ENCODE measurements at places on chromosomes 1 and 21. TPM values are rescaled to one million over a fixed set of nuclear protein-coding genes. Genes with fewer than 3 reads are reported as not detected.

The COL6A1 gene
- total RNA-seq = 2.2 TPM

The PGLYRP3 gene
- total RNA-seq = not detected

The DIP2A gene
- total RNA-seq = 125 TPM

The TSPAN1 gene
- not detected for total RNA-seq

The S100A11 gene
- total RNA-seq = 80.2 TPM

The SLAMF1 gene
- 70.3 TPM for total RNA-seq

The HTR6 gene
- not detected for total RNA-seq

The KRTAP12-2 gene
- not detected for total RNA-seq

The AKT3 gene
- 84.2 TPM for total RNA-seq

The CSTB gene
- total RNA-seq = 24.5 TPM

The CA6 gene
- not detected for total RNA-seq

The VANGL1 gene
- 3.6 TPM for total RNA-seq

The IFFO2 gene
- total RNA-seq = 101 TPM

The GPR25 gene
- total RNA-seq = 1.2 TPM

DNA sequence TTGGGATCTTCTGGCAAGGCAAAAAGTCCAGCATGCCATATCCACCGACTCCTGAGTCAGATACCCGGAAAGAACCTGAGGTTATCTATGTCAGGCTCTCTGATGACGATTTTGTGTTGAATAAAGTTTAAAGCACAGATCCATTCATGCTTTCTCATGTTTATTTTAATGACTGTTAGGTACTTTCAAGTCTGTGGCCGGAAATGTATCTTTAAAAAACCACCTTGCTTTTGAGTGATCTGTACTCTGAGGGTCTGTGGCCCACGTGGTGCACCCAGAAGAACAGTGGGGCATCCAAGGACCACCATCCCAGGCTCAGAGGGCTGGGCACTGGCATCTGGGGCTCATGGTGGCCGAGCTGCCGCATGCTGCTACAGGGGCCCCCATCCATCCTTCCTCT is 30.1 kb upstream of the VASH2 start:
- no peaks in the 10 kb centered on the region for H3K36me3 ChIP-seq
- H3K4me1 ChIP-seq = no peaks in the 10 kb centered on the region
- H3K27me3 ChIP-seq = no peaks in the 10 kb centered on the region
- H3K4me3 ChIP-seq = no peak overlapping the region

GRCh38 chr1:204041803-204042505 is 31.0 kb upstream of the SOX13 start:
- no peaks in the 10 kb centered on the region for H3K36me3 ChIP-seq
- H3K4me3 ChIP-seq = no peak overlapping the region
- H3K27me3 ChIP-seq = no peaks in the 10 kb centered on the region
- H3K27ac ChIP-seq = no peak overlapping the region
- no peaks in the 10 kb centered on the region for H3K4me1 ChIP-seq
- DNase-seq = no peak

- no peaks in the 10 kb centered on the region for H3K27me3 ChIP-seq
- H3K36me3 ChIP-seq = no peaks in the 10 kb centered on the region
- H3K27ac ChIP-seq = no peak overlapping the region
These were observed 10.5 kb upstream of the RNPC3 start for GRCh38 chr1:103514920-103515503.

DNA sequence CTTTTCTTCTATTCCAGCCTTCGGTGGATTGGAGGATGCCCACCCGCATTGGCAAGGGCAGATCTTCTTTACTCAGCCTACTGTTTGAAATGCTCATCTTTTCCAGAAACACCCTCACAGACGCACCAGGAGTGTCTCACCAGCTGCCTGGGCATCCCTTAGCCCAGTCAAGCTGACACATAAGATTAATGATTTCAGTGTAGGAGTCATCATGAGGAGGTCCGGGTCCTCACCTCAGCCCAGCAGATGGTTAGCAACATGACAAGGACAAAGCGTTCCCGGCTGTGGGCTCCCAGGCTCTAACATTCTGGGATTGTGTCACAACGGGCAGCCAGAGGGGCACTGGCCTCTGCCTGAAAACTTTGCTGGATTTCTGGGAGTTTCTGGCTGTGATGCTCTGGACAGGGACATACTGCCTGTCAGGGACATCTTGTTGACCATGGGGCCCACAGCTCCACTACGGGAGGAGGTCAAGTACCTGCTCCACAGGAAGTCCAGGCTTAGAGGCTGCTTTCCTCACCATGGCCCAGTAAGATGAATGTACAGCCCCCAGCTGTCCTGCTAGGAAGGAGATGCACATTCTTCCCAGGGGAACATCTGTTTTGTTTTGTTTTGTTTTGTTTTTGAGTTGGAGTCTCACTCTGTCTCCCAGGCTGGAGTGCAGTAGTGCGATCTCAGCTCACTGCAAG is 204.0 kb upstream of the COA6 start:
- peaks cover 13% of the 10 kb centered on the region for H3K4me1 ChIP-seq
- no peaks in the 10 kb centered on the region for H3K27me3 ChIP-seq
- no peaks in the 10 kb centered on the region for H3K36me3 ChIP-seq

DNA sequence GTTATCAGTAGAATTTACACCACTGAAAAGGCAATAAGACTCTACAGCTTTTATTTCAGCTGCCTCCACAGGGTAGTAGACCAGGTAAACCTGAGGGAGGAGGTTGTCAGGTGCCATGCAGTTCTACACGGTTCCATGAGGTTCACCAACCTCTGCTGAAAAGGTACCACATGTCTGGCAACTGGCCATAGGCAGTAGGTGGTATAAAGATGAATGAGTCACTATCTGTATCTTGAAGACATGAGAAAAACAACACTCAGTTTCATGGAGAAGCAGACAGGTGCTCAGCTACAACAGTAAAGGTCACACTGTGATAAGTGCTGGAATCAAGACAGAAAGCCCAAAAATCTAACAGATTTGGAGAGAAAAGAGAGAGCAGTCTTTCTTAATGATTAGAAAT is 145.4 kb downstream of the PTGER3 start:
- no peak overlapping the region for H3K4me3 ChIP-seq
- no peaks in the 10 kb centered on the region for H3K4me1 ChIP-seq
- DNase-seq = no peak
- no peaks in the 10 kb centered on the region for H3K36me3 ChIP-seq
- H3K27ac ChIP-seq = no peak overlapping the region

DNA sequence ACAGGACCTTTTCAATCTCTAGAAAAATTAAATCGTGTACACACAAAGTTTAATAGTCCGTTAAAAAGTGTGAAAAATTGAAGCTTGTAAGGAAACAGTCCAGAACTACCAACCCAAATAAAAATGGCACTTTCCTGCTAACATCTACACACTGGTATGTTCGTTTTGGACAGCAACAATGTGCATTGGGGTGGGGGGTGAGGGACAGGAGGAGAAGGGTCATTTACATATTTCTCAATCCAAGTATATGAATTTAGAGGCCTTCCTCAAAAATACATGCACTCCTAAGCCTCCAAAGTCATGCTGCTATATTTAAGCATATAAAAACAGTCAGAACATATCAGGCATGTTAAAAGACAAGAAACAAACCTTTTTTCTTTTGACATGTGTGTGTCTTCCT is 2.5 kb downstream of the PPP1R15B start:
- peak overlapping the region; percentile 100 for H3K4me3 ChIP-seq
- DNase-seq = no peak
- H3K36me3 ChIP-seq = peaks cover 29% of the 10 kb centered on the region
- no peaks in the 10 kb centered on the region for H3K27me3 ChIP-seq

DNA sequence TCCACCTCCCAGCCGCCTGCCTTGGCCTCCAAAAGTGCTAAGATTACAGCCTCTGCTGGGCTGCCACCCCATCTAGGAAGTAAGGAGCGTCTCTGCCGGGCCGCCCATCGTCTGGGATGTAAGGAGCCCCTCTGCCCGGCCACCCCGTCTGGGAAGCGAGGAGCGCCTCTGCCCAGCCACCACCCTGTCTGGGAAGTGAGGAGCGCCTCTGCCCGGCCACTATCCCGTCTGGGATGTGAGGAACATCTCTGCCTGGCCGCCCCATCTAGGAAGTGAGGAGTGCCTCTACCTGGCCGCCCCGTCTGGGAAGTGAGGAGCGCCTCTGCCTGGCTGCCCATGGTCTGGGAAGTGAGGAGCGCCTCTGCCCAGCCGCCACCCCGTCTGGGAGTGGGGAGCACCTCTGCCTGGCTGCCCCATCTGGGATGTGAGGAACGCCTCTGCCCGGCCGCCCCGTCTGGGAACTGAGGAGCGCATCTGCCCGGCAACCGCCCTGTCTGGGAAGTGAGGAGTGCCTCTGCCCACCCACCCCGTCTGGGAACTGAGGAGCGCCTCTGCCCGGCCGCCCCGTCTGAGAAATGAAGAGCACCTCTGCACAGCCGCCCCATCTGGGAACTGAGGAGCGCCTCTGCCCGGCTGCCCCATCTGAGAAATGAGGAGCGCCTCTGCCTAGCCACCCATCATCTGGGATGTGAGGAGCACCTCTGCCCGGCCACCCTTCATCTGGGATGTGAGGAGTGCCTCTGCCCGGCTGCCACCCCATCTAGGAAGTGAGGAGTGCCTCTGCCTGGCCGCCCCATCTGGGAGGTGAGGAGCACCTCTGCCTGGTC is 137.8 kb upstream of the PALMD start:
- H3K27me3 ChIP-seq = peaks cover 2% of the 10 kb centered on the region
- H3K4me1 ChIP-seq = no peaks in the 10 kb centered on the region
- DNase-seq = no peak

DNA sequence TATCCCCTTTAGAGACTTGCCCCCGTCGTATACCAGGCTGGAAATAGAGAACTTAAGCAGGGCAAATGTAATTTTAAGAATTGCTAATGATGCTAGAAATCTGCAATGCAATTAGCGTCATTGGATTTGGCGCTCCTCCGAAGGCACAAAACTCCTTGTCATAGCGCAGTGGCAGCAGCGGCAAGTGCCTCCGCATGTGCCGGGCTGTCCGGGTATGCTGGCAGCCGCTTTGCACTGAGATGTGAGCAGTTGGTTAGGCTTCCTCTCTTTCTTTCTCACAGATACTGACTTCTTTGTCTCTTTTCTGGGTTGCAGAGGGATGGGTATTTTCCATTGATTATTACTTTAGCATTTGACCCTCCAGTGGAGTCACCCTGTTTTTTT is 193.4 kb upstream of the LMO4 start:
- DNase-seq = no peak
- peaks cover 11% of the 10 kb centered on the region for H3K4me1 ChIP-seq
- H3K4me3 ChIP-seq = no peak overlapping the region

- H3K36me3 ChIP-seq = peaks cover 7% of the 10 kb centered on the region
- no peak for DNase-seq
- H3K27ac ChIP-seq = peak overlapping the region; percentile 96
- peaks cover 56% of the 10 kb centered on the region for H3K4me1 ChIP-seq
These were observed 1.9 kb upstream of the PIGV start for GRCh38 chr1:26785611-26786436.

DNA sequence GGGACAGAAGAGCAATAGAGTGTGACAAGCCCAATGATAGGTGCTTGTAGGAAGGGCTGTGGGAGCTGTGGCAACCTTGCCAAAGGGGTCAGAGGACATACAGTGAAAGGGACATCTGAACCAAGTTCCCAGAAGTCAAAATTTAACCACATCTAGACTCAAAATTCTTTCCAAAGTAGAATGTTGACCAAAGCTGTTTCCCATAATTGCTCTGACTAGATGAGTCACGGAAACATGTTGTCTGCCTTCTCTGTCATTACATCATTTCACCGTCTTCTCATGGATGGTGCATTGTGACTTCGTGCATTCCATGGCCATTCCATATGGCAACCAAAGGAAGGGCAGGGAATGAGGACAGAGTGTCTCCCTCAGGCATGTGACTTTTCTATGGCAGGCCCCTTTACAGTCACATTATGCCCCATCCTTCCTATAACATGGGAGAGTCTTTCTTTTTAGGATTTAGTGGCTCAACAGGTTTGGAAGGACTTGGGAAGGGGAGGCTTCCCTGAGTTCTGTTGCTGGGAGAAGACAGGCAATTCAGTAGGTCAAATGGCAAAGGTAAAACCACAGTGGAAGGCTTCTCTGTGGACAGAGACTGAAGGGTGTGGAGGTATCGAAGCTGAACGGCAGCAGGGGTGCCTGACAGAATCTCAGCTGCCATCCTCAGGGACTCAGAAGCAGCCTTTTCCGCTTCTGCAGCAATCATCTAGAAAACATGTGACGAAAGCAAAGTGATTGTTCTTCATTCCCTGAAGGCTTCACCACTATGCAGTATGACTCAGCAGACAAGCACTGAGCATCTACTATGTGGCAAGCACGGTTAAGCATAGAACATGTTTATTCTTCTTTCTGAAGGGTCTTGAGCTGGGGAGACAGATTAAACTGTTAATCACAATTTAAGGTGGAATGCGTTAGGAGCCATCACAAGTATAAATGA is 24.7 kb downstream of the NPHS2 start:
- DNase-seq = no peak
- H3K27ac ChIP-seq = no peak overlapping the region
- H3K4me1 ChIP-seq = no peaks in the 10 kb centered on the region
- no peaks in the 10 kb centered on the region for H3K27me3 ChIP-seq
- no peaks in the 10 kb centered on the region for H3K36me3 ChIP-seq
- no peak overlapping the region for H3K4me3 ChIP-seq

- no peaks in the 10 kb centered on the region for H3K27me3 ChIP-seq
- H3K4me3 ChIP-seq = no peak overlapping the region
- H3K27ac ChIP-seq = no peak overlapping the region
- H3K36me3 ChIP-seq = no peaks in the 10 kb centered on the region
These were observed 103.3 kb downstream of the RNF220 start for GRCh38 chr1:44508397-44508745.

DNA sequence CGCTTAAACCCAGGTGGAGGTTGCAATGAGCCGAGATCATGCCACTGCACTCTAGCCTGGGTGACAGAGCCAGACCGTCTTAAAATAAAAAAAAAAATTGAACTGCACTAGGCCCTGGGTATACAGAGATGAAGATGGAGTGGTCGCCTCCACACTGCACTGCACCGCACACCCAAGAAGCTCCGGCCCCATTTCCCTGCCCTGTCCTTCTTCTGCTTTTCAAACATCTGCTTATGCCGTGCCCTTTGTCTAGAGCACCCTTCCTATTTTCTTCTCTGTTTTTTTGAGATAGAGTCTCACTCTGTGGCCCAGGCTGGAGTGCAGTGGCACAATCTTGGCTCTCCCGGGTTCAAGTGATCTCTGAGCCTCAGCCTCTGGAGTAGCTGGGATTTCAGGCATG is 17.4 kb downstream of the IQGAP3 start:
- no peak overlapping the region for H3K27ac ChIP-seq
- H3K27me3 ChIP-seq = no peaks in the 10 kb centered on the region

- no peak overlapping the region for H3K4me3 ChIP-seq
These were observed 17.4 kb downstream of the ZZZ3 start for GRCh38 chr1:77664939-77665516.

GRCh38 chr1:235411489-235412486 is 44.6 kb downstream of the TBCE start:
- H3K27me3 ChIP-seq = no peaks in the 10 kb centered on the region
- no peak for DNase-seq
- no peak overlapping the region for H3K4me3 ChIP-seq
- no peaks in the 10 kb centered on the region for H3K36me3 ChIP-seq

- no peaks in the 10 kb centered on the region for H3K27me3 ChIP-seq
- no peak for DNase-seq
- H3K36me3 ChIP-seq = peaks cover 2% of the 10 kb centered on the region
- H3K4me1 ChIP-seq = peaks cover 22% of the 10 kb centered on the region
These were observed 2.3 kb upstream of the GADD45A start for GRCh38 chr1:67682659-67683197.

- no peak overlapping the region for H3K27ac ChIP-seq
- DNase-seq = no peak
- H3K4me1 ChIP-seq = peaks cover 32% of the 10 kb centered on the region
- H3K4me3 ChIP-seq = no peak overlapping the region
These were observed 2.3 kb upstream of the MOB3C start for GRCh38 chr1:46618754-46619415.

- no peaks in the 10 kb centered on the region for H3K36me3 ChIP-seq
- no peak overlapping the region for H3K27ac ChIP-seq
- no peak for DNase-seq
- no peak overlapping the region for H3K4me3 ChIP-seq
- no peaks in the 10 kb centered on the region for H3K27me3 ChIP-seq
- no peaks in the 10 kb centered on the region for H3K4me1 ChIP-seq
These were observed 299.4 kb upstream of the LYPLAL1 start for GRCh38 chr1:218874313-218874712.
